ENCODE measurements at places on chromosomes 13 and 19.

- DNase-seq = no peak
Measured at GRCh38 chr19:7139095-7139494, 69.6 kb downstream of the ZNF557 start.

DNA sequence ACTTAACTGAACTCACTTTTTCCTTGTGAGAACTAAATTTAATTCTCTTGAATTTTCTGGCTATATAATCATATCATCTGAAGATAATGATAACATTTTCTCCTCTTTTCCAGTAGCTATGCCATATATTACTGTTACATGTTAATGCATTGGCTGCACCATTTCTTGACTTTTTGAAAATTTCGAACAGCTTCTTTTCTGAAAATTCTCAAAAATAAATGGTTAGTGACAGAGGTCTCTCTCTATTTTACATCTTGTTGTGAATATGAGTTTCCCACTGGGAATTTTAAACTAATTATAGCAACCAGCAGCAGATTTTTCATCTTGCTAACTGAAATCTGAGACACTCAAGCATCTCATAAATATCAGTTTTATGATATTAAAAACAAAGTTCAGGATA, 30.6 kb downstream of the MBNL2 start:
- no peak for DNase-seq

DNA sequence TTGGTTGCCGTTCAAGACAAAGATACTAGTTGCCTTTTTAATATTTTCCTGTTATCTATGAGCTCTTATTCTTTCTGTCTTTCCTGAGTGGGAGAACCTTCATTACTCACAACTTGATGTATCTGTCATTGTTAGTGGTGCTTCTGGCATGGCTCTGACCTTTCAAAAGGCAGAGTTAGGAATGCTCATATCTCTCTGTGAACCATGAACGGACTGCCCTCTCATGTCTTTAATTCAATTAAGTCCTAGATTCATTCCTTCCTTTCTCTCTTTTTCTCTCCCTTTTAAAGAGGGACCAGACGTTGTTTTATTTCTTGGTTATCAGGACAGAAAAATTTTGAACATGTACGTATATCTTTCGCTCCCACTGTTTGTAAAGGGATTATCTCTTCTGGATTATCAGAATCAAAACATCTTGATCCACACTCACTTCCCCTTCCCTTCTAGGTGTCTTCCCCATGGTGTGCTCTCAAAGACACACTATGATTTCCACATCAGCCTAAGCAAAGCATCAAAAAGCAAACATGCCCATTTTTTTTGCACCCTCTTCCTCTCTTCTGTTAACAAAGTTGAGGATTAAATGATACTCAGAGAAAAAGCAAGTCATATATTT, 90.3 kb downstream of the LRCH1 start:
- DNase-seq = no peak

GRCh38 chr13:108816375-108816774, 187.0 kb downstream of the MYO16 start:
- no peak for DNase-seq

DNA sequence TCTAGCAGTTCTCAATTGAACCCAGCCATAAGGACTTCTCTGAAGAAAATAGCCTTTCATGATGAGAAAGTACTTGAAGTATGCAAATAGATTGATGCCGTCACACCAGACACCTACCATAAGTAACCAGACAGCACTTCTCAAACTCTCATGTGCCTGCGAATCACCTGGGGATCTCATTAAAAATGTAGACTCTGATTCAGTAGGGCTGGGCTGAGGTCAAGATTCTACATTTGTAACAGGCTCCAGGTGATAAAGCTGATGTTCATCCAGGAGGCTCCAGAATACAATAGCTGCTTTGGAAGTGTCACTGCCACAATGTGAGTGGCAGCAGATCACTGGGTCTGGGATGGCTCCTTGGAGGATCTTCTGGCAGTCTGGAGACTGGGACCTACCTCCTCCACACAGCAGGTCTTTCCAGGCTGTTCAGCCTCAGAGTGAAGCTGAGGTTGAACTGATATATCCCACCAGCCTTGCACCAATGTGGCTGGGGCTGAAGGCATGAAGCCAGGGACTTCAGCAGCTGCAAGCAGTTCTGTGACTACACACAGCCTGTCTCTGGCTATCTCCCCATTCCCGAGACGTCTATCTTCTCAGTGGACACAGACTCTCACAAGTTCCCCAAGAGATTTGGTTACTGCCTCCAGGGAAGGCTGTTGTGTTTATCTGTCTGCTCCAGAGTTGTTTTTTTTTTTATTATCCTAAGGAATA, 9.1 kb downstream of the MBNL2 start:
- DNase-seq = no peak

DNA sequence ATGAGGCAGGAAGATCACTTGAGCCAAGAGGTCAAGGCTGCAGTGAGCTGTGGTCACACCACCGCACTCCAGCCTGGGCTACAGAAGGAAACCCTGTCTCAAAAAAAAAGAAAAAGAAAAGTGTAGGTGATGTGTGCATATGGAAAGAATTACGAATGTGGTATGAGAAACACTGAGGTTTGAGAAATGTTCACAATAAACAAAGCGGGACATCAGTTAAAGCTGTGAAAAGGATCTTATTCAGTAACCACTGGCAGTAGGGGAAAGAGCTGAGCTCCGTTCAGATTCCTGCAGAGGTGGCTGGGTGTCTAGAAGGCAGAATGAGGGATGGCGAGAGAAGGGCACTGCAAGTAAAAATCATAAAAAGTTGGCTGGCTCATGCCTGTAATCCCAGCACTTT, 4.1 kb upstream of the IGSF23 start:
- DNase-seq = no peak
